CD4-positive, alpha-beta T cell treated with Interleukin-6 for 4 hours (primary cell): ENCODE measurements at places on chromosomes 1 and 21.

DNA sequence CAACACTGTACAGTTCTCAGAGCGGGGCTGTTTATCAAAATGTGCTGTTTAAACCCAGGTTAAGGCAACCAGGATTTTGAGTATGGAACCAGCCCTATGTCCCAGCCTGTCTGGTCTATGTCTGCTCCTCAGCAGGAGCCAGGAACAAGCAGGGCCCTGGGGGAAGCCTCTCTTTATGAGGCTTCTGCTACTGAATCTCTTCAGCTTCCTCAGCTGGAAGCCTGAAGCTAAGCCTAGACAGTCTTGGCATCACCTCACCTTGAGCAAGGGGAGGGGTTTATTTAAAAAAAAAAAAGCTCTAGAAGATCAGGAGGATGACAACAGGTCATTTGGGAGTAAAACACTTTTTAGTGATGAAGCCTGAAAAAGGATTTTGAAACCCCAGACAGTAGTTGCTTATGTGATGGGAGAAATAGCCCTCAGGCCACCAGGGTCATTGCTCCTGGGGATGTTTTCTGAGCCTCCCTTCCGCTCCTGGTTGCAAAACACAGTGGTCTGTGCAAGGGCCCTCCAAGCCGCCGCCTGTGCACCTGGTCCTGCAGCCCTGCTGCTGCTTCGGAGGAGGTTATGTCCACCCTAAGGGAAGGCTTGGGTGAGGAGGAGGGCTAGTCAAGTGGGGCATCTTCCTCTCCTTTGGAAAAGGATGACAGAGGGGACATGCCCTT, 21.8 kb upstream of the GRHL3 start:
- no peak for DNase-seq

- DNase-seq: peak; percentile 49
Observed at GRCh38 chr1:23167353-23168078, 1.1 kb downstream of the LUZP1 start.

DNA sequence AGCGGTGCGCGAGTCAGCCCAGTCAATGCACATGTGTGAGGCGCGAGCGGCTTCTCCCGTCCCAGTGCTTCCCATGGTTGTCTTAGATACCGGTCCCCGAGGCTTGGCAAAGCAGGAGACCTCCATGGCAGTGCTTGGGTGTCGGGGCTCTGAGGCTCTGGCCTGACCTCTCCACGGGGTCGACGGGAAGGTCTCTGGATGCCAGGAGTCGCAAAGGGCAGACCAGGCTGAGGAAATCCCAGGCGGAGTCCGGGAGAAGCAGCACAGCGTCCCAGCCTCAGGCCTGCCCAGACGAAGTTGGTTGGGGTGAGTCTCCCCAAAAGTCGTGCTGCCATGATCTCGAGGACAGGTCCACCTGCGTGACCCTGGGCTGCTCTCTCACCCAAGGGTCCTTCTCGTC, 3881.6 kb downstream of the SRGAP2C start:
- peak; percentile 1 for DNase-seq

DNA sequence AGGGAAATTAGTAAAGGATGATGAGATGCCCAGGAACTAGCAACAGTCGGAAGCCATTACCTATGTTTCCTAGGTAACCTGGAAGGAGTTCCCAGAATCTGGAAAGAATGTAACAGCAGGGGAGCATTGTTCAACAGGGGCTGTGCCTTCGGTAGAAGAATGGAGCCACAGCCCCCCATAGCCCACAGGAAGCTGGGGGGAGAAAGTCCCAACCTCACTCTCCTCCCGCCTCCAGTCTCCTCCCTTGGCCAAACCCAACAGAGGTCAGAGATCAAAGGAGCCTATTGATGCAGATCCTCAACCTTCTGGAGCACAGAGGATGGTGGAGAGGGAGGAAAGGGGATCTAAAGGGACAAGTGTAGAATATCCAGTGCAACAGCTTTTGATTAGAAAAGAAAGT, 131.5 kb upstream of the SLC44A3 start:
- no peak for DNase-seq

GRCh38 chr1:150006881-150007421, 3.6 kb downstream of the OTUD7B start:
- DNase-seq: no peak

- no peak for DNase-seq
Observed at GRCh38 chr1:6969762-6970161, 184.5 kb downstream of the CAMTA1 start.

- DNase-seq: no peak
Observed at GRCh38 chr1:111953797-111954196, 35.7 kb downstream of the KCND3 start.

GRCh38 chr1:116820369-116820768, 66.1 kb downstream of the CD2 start:
- no peak for DNase-seq

- no peak for DNase-seq
Observed at GRCh38 chr1:103917795-103918194, 168.1 kb downstream of the AMY1C start.

DNA sequence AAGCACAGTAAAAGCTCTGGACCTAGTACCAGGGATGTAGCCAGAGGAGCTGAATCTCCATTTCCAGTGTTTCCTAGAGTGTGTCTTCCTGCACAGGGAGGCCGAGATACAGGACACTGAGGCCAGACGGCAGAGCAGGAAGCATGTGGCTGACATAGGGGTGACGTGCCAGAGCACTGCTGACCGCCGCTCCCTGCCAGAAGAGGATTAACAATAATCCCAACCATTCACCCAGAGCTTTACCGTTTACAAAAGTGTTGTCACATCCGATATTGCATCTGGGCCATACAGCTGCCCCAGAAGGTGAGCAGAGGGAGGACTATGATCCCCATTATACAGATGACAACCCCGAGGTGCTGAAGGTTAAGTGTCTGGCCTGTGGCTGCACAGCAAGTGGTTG, 5.8 kb upstream of the CLDN19 start:
- no peak for DNase-seq

GRCh38 chr1:96080925-96081324, 640.7 kb upstream of the PTBP2 start:
- DNase-seq: no peak

DNA sequence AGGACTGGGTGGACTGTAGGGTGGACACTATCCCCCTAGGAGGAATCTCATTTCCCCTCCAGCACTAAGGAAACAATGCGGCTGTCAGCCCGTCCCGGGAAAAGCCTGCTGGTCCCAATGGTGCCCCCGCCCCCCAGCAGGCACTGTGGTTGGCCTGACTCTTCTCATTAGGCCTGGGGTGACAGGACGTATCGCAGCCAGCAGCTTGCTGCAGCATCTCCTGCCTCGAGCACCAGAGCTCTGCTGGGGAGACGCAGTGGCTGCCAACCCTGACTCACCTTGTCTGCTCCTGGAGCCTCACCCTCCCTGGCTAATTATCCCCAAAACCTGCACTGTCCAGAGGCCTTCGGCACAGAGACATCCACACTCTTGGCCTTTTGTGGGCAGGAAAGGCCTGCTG, 115.1 kb upstream of the GJB5 start:
- no peak for DNase-seq

DNA sequence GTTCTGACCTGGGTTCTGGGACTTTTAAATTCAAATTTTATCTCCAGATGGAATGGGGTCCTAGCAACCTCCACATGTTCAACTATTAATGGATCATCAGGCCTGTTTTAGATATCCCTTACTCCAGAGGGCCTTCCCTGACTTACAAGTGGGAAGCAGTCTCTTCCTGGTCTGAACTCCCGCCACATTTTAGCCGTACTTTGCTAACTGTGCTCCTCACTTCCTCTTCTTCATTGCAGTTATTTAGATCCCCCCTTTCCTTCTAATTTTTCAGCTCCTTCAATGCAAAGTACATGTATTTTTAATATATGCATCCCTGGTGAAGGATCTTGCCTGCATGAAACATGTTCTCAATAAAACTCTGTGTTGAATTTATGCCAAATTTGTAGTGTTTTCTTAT, 3.7 kb downstream of the CD1A start:
- no peak for DNase-seq

GRCh38 chr21:45281411-45282282, 6.0 kb downstream of the POFUT2 start:
- no peak for DNase-seq

DNA sequence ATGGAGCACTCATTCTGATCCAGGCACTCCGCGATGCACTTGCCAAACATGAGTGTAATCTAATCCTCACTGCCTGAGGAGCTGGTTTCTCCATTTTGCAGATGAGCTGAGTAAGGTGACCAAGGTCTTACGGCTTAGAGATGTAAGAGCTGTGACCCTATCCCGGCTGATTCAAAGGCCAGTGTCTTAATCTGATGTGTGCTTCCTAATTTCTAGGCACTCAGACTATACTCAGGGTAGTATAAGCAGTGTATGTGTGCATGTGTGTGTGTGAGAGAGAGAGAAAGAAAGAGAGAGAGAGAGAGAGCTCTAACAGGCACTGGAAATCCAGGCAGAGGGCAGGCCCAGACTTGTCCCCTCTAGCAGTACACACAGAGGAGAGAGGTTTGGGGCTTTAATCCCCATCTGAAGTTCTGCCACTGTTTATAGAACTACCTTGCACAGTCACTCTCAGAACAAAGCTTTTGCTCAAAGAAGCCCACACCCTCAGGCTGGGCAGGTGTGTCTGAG, 188.2 kb downstream of the ZBTB18 start:
- DNase-seq: no peak
